ENCODE measurements at places on chromosomes 11 and 22.

DNA sequence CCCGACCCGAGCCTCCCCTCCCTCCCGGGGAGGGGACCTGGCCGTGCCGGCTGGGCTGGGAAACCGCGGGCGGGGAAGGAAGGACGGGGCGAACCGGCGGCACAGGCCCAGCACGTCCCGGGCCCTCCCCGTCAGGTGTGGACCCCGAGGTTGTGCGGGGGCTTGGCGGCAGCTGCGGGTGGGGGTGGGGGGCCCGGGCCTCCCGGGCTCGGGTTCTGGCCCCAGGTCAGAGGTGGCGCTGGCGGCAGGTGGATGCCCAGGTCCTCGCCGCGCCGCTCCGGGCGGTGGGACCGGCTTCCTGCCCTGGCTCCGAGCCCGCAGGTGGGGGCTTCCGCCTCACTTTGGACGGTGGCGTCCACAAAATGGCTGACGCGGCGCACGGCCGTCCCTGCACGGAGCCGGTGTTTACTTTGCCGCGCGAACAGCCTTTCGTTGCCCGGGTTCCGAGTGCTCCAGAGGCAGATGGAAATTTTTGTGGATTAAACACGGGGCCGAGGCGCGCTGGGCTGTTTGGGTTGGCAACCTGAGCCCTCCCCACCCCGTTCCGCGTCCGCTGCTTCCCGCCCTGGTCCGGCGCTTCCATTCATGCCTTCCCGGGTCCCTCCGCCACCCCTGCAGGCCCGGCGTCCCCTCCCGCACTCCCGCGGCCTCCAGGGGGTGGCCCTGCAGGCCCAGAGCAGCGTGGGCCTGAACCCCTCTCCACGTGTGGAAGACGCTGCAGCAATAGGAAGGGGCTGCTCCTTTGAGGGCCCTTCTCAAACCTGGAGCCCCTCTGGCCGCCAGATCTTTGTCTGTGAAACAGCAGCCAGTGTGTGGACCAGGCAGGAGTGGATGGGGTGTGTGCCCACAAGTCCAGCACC, 92.0 kb upstream of the KCNQ1OT1 start:
- DNase-seq, result no peak

- no peak for DNase-seq
Measured at GRCh38 chr11:1893581-1894359, 2.1 kb upstream of the PRR33 start.

DNA sequence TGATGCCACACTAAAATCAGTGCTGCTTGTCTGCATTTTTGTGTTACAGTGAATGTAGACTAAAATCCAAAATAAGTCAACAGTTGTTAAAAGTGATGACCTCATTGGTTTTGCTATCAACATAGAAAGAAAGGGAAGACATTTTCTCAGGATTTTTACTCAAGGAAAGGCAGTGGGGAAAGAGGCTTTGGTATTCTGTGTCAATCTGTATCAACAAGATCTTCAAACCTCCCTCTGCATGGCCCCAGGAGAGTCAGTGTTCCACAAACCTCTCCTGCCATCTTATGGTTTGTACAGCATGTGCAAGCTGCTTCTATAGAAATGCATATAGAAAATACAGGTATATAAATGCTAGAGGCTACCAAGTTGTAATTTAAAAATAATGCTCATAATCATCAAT, 13.8 kb upstream of the OR51M1 start:
- no peak for DNase-seq

DNA sequence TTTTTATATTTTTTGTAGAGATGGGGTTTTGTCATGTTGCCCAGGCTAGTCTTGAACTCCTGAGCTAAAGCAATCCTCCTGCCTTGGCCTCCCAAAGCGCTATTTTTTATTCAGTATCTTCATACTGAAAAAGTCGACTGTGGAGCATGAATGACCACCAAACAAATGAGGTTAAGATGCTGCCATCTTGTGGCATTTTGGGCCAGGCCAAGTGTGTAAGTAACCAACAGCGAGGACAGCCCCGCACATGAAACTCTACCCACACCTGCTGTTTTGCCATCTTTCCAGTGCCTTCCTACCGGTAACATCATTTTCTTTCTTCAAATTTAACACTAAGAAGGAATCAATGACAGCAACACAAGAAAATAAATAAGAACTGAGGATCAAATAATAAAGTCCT, 32.2 kb upstream of the AQP11 start:
- no peak for DNase-seq

- no peak for DNase-seq
Measured at GRCh38 chr11:16239141-16240105, 116.9 kb downstream of the SOX6 start.

GRCh38 chr11:75356613-75357012, 5.2 kb upstream of the ARRB1 start:
- no peak for DNase-seq

GRCh38 chr11:78961247-78961646, 386.6 kb upstream of the NARS2 start:
- no peak for DNase-seq

GRCh38 chr22:26701323-26701722, 43.9 kb downstream of the MIAT start:
- DNase-seq, result no peak

- DNase-seq, result no peak
Measured at GRCh38 chr22:47052236-47053012, 290.0 kb downstream of the TBC1D22A start.

- no peak for DNase-seq
Measured at GRCh38 chr11:5631969-5632635, 7.3 kb downstream of the TRIM34 start.

- no peak for DNase-seq
Measured at GRCh38 chr11:111476366-111476765, 35.8 kb downstream of the BTG4 start.

Data from stimulated activated CD8-positive, alpha-beta memory T cell treated with anti-CD3 and anti-CD28 coated beads, Interleukin-15, amount 100 ng/mL, for 24 hours (primary cell).